ENCODE measurements at places on chromosomes 6 and 20.
A peak's percentile ranks its signal among the peaks of the same experiment; 100 is the strongest.

- no peak within 1 kb of the TSS for H3K27ac ChIP-seq
- H3K27me3 ChIP-seq: no peaks in the 10 kb centered on the region
- H3K36me3 ChIP-seq: no peaks in the 10 kb centered on the region
Measured at GRCh38 chr6:134949927-134950326, at the start of gene ALDH8A1. Gene ALDH8A1, minus strand, starts transcription at chr6:134950101. Its CDS starts 48 bp downstream, at chr6:134950053.

DNA sequence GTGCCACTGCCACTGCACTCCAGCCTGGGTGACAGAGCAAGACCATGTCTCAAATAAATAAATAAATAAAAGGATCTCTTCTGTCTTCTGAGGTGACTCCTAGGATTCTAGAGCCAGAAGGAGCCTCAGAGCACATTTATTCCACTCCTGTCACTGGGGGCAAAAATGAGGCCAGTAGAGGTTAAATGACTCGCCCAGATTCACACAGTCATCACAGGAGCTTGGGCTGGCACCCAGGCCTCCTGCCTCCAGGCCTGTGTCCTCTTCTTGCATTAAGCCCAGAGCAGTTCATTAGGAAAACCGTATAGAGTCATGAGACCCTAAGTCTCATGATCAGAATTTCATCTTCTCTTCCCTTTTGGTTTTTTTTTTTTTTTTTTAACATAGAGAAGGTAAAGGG, 243.3 kb downstream of the NRN1 start:
- H3K4me3 ChIP-seq: no peak overlapping the region
- no peaks in the 10 kb centered on the region for H3K4me1 ChIP-seq
- H3K27ac ChIP-seq: no peak overlapping the region
- H3K27me3 ChIP-seq: no peaks in the 10 kb centered on the region

DNA sequence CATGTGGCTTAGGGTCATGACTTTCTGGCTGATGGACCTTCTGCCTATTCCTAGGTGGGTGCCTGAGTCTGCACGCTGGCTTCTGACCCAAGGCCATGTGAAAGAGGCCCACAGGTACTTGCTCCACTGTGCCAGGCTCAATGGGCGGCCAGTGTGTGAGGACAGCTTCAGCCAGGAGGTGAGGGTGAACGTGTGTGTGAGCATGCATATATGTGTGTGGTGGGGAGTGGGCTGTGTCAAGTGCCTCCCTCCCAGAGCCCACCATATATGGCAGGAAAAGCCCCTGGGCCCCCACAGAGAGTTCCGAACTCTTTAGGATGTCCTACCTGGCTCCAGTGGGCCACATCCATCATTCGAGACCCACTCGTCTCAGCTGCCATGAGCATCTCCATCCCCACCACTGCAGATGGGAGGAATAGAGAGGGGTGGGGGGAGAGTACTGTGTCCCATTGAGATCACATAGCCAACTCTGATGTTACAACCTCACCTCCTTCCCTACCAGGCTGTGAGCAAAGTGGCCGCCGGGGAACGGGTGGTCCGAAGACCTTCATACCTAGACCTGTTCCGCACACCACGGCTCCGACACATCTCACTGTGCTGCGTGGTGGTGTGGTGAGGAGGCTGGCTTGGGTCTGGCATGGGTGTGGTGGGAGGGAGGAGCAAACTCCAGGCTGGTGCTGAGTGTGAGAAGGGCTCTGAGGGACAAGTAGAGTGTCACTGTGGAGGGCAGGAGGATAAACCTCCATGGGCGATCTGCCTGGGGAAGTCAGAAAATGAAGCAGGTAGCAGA, 3.2 kb downstream of the SLC22A7 start:
- H3K27me3 ChIP-seq: peaks cover 13% of the 10 kb centered on the region

GRCh38 chr6:35079311-35080000, 61.7 kb downstream of the TCP11 start:
- H3K36me3 ChIP-seq: peaks cover 17% of the 10 kb centered on the region
- no peak overlapping the region for H3K4me3 ChIP-seq
- no peaks in the 10 kb centered on the region for H3K27me3 ChIP-seq
- no peak for DNase-seq
- no peak overlapping the region for H3K27ac ChIP-seq

- H3K27me3 ChIP-seq: peaks cover 8% of the 10 kb centered on the region
- H3K27ac ChIP-seq: no peak overlapping the region
- H3K36me3 ChIP-seq: no peaks in the 10 kb centered on the region
- no peak overlapping the region for H3K4me3 ChIP-seq
- H3K4me1 ChIP-seq: no peaks in the 10 kb centered on the region
- no peak for DNase-seq
Measured at GRCh38 chr6:72382602-72383529, 239.0 kb upstream of the KCNQ5 start.

DNA sequence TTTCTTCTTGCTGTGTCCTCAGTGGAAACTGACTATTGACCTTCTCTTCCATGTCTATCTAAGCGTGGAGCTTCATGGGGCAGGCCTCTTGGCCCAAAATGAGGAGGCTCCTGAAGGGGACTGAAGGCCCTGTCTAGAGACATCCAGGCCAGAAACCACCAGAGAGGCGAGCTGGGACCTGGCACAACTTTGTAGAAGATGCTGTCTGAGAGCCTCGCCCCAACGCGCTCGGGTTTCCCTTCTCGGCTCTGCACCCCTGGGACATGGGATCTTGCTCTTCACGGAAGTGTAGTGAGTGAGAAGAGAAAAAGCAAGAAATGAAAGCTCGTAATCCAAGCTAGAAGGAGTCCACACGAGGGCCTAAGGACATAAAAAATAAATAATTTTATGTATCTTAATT, 96.8 kb downstream of the GMPR start:
- H3K4me3 ChIP-seq: no peak overlapping the region
- H3K27me3 ChIP-seq: no peaks in the 10 kb centered on the region
- H3K36me3 ChIP-seq: no peaks in the 10 kb centered on the region

DNA sequence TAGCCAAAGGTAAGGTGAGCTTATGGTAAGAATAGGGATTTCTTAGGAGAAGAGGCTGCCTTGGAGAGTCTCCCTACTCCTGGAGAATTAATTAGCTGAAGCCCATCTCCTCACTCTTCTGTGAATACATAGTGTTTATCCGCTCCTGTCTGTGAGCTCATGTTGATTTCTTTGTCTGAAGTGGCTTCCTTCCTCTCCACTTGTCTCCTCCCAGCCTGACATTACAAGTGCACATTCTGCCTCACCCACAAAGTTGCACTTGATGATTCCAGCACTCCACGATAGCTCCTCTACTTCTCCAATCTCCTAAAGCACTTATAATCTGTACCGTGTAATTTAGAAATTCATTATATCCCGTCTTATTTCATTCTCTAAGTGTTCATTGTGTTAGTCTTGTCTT, 287.2 kb downstream of the QKI start:
- H3K27ac ChIP-seq: no peak overlapping the region
- H3K4me1 ChIP-seq: no peaks in the 10 kb centered on the region
- no peak for DNase-seq
- H3K4me3 ChIP-seq: no peak overlapping the region
- no peaks in the 10 kb centered on the region for H3K36me3 ChIP-seq
- no peaks in the 10 kb centered on the region for H3K27me3 ChIP-seq

GRCh38 chr20:17533396-17533795, 2.2 kb upstream of the BFSP1 start:
- no peaks in the 10 kb centered on the region for H3K36me3 ChIP-seq
- H3K4me3 ChIP-seq: no peak overlapping the region
- H3K27me3 ChIP-seq: no peaks in the 10 kb centered on the region
- peaks cover 25% of the 10 kb centered on the region for H3K4me1 ChIP-seq
- no peak overlapping the region for H3K27ac ChIP-seq

GRCh38 chr20:60137657-60138245, 179.5 kb downstream of the CDH26 start:
- DNase-seq: no peak
- H3K36me3 ChIP-seq: no peaks in the 10 kb centered on the region
- no peak overlapping the region for H3K4me3 ChIP-seq
- peaks cover 6% of the 10 kb centered on the region for H3K4me1 ChIP-seq

GRCh38 chr6:106253172-106253571, 72.4 kb downstream of the ATG5 start:
- no peak for DNase-seq
- no peaks in the 10 kb centered on the region for H3K27me3 ChIP-seq
- H3K4me1 ChIP-seq: peaks cover 25% of the 10 kb centered on the region
- H3K36me3 ChIP-seq: peaks cover 2% of the 10 kb centered on the region
- no peak overlapping the region for H3K4me3 ChIP-seq
- H3K27ac ChIP-seq: no peak overlapping the region

DNA sequence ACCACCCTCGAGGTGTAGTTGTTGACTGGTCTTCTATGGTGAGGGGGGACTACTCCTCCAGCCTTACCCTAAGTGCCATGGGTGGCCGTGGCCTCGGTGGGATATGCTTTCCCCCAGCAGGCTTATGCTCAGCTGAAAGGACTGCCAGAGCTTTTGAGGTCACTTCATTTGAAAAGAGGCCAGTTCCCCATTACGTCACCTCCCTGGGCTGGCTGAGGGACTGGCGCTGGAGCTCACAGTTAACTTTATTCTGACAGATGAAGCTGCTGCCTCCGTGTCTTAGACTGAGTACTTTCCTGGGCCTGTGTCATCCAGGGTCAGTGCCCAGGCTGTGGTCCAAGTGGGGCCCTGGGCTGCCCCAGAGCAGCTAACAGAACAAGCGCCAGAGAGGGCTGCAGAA, 42.8 kb upstream of the PCMTD2 start:
- DNase-seq: no peak
- H3K27ac ChIP-seq: no peak overlapping the region
- H3K4me3 ChIP-seq: no peak overlapping the region
- H3K27me3 ChIP-seq: peaks cover 46% of the 10 kb centered on the region

DNA sequence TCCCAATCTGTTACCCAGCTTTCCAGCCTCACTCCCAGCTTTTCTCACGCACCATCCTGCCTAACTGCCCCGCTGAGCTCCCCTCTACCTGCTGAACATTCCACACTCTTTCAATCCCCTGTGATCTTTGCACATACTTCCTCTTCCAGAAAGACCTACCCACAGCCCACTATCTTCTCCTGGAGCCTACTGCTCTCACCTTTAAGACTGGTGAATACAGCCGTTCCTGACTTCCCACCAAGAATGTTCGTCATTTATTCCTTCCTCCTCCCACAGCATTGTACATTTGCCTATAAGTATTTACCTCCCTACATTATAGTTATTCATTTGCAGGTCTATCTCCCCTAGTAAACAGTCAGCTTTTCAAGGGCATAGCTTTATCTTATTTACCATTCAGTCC, 61.9 kb upstream of the MBOAT1 start:
- peaks cover 3% of the 10 kb centered on the region for H3K27me3 ChIP-seq
- no peak overlapping the region for H3K4me3 ChIP-seq
- no peak overlapping the region for H3K27ac ChIP-seq
- peaks cover 7% of the 10 kb centered on the region for H3K4me1 ChIP-seq
- H3K36me3 ChIP-seq: no peaks in the 10 kb centered on the region

DNA sequence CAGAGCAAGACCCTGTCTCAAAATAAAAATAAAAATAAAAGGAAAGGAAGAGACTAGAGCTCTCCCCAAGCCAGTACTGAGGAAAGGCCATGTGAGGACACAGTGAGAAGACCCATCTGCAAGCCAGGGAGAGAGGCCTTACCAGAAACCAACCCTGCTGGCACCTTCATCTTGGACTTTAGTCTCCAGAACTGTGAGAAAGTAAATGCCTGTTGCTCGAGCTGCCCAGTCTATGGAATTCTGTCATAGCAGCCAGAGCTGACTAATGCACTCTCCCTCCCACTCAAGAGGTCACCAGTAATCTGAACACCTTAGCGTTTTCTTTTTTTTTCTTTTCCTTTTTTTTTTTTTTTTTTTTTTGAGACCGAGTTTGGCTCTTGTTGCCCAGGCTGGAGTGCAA, 7.3 kb upstream of the PRPH2 start:
- no peaks in the 10 kb centered on the region for H3K36me3 ChIP-seq
- DNase-seq: no peak
- H3K27ac ChIP-seq: no peak overlapping the region
- H3K4me3 ChIP-seq: no peak overlapping the region

GRCh38 chr6:134795001-134795400, 154.9 kb downstream of the ALDH8A1 start:
- no peak overlapping the region for H3K27ac ChIP-seq
- H3K4me3 ChIP-seq: no peak overlapping the region
- DNase-seq: no peak
- H3K27me3 ChIP-seq: no peaks in the 10 kb centered on the region
- peaks cover 23% of the 10 kb centered on the region for H3K4me1 ChIP-seq

- no peak overlapping the region for H3K4me3 ChIP-seq
- no peak for DNase-seq
- no peak overlapping the region for H3K27ac ChIP-seq
- peaks cover 2% of the 10 kb centered on the region for H3K36me3 ChIP-seq
- H3K27me3 ChIP-seq: no peaks in the 10 kb centered on the region
Measured at GRCh38 chr20:7231303-7231702, 463.8 kb downstream of the BMP2 start.

- no peaks in the 10 kb centered on the region for H3K36me3 ChIP-seq
- H3K4me1 ChIP-seq: peaks cover 18% of the 10 kb centered on the region
- no peaks in the 10 kb centered on the region for H3K27me3 ChIP-seq
- DNase-seq: no peak
- H3K27ac ChIP-seq: no peak overlapping the region
- H3K4me3 ChIP-seq: no peak overlapping the region
Measured at GRCh38 chr6:53461041-53461656, 83.8 kb downstream of the GCLC start.

DNA sequence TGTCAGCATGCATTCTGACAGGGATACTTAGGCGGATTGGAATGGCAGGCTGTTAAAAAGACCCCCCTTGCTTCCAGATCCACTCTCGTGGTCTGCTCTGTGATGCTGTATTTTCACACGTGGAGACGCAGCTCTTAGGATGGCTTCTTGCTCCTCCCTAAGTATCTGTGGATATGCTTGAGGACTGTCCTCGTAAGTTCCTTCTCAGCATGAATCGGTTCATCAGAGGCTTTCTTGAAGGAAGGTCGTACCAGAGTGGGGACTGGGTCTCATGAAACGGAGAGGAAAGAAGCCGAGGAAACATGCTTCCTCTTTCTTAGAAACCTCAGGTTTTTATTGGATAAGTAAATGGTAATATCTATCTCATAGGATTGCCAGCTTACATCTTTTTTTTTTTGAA, 220.4 kb downstream of the FARS2 start:
- no peak overlapping the region for H3K4me3 ChIP-seq
- H3K27ac ChIP-seq: no peak overlapping the region
- no peaks in the 10 kb centered on the region for H3K4me1 ChIP-seq
- H3K36me3 ChIP-seq: no peaks in the 10 kb centered on the region

- H3K27ac ChIP-seq: peak overlapping the region; percentile 79
- no peak overlapping the region for H3K4me3 ChIP-seq
- no peak for DNase-seq
- no peaks in the 10 kb centered on the region for H3K27me3 ChIP-seq
Measured at GRCh38 chr6:148109732-148110131, 232.9 kb upstream of the SASH1 start.

- H3K4me1 ChIP-seq: peaks cover 20% of the 10 kb centered on the region
- no peak for DNase-seq
- peaks cover 43% of the 10 kb centered on the region for H3K36me3 ChIP-seq
- no peak overlapping the region for H3K4me3 ChIP-seq
- H3K27me3 ChIP-seq: peaks cover 1% of the 10 kb centered on the region
Measured at GRCh38 chr6:148535976-148536375, 193.3 kb downstream of the SASH1 start.

All from mesothelial cell of epicardium (in vitro differentiated cells).